ENCODE measurements at places on chromosomes 5 and 9. TPM values are rescaled to one million over a fixed set of nuclear protein-coding genes. Genes with fewer than 3 reads are reported as not detected.

Gene BTNL9
- 5.3 TPM for polyA plus RNA-seq

Gene ARPC5L
- 36.5 TPM for polyA plus RNA-seq

Gene PLEKHG4B
- 12.7 TPM for polyA plus RNA-seq

Gene AQP7
- 33.7 TPM for polyA plus RNA-seq

Gene CRB2
- 30.4 TPM for polyA plus RNA-seq

Gene ABO
- 17.6 TPM for polyA plus RNA-seq

Gene SLC6A19
- 77.3 TPM for polyA plus RNA-seq

Gene F2RL2
- polyA plus RNA-seq: 1.4 TPM

Gene SLU7
- 69.8 TPM for polyA plus RNA-seq

Gene NTNG2
- polyA plus RNA-seq: 0.41 TPM

Gene NR2F1
- polyA plus RNA-seq: 248 TPM

Gene IL33
- polyA plus RNA-seq: 6.7 TPM

Gene ARHGEF39
- 8.7 TPM for polyA plus RNA-seq

Gene TRAF1
- 4.9 TPM for polyA plus RNA-seq

Gene SCAMP1
- polyA plus RNA-seq: 44.7 TPM

Gene TBC1D13
- 40.1 TPM for polyA plus RNA-seq

Gene IFNK
- not detected for polyA plus RNA-seq

Gene FOXD4L4
- polyA plus RNA-seq: 0.34 TPM

Gene MAST4
- 14.8 TPM for polyA plus RNA-seq

Gene ANKRD18B
- 0.34 TPM for polyA plus RNA-seq

Gene FOXD4L5
- polyA plus RNA-seq: 0.11 TPM

Gene SELENOP
- polyA plus RNA-seq: 425 TPM

Gene SPATA31A3
- polyA plus RNA-seq: not detected

Gene FAM221B
- polyA plus RNA-seq: 0.12 TPM

Gene ORM2
- polyA plus RNA-seq: not detected

Gene FBLL1
- 0.49 TPM for polyA plus RNA-seq

Gene TLX3
- polyA plus RNA-seq: not detected

Gene SLC25A2
- not detected for polyA plus RNA-seq

Gene PCDHGB5
- 12.0 TPM for polyA plus RNA-seq

Gene SPINK6
- not detected for polyA plus RNA-seq

Gene ARID3C
- 0.14 TPM for polyA plus RNA-seq

Gene MZB1
- 1.1 TPM for polyA plus RNA-seq

Gene TTLL11
- 8.5 TPM for polyA plus RNA-seq

Gene GABRB2
- 2.0 TPM for polyA plus RNA-seq

Gene FEM1C
- 22.9 TPM for polyA plus RNA-seq

Gene PCDHB3
- polyA plus RNA-seq: 3.7 TPM

Gene HCN1
- polyA plus RNA-seq: 0.04 TPM

Gene B4GALT7
- polyA plus RNA-seq: 34.0 TPM

Gene PCDHB6
- 1.6 TPM for polyA plus RNA-seq

Gene CNTNAP3B
- 20.1 TPM for polyA plus RNA-seq

Gene UBQLN1
- 118 TPM for polyA plus RNA-seq

Gene SLC6A7
- 0.17 TPM for polyA plus RNA-seq

Gene TRIM7
- 0.23 TPM for polyA plus RNA-seq

Gene SLC6A18
- 2.5 TPM for polyA plus RNA-seq

Gene C5orf63
- 21.1 TPM for polyA plus RNA-seq

Data from renal pelvis (tissue), 12 donors.